ENCODE measurements at places on chromosomes 4 and X.

- no peak for DNase-seq
Measured at GRCh38 chr4:88751258-88752075, 53.8 kb upstream of the NAP1L5 start.

DNA sequence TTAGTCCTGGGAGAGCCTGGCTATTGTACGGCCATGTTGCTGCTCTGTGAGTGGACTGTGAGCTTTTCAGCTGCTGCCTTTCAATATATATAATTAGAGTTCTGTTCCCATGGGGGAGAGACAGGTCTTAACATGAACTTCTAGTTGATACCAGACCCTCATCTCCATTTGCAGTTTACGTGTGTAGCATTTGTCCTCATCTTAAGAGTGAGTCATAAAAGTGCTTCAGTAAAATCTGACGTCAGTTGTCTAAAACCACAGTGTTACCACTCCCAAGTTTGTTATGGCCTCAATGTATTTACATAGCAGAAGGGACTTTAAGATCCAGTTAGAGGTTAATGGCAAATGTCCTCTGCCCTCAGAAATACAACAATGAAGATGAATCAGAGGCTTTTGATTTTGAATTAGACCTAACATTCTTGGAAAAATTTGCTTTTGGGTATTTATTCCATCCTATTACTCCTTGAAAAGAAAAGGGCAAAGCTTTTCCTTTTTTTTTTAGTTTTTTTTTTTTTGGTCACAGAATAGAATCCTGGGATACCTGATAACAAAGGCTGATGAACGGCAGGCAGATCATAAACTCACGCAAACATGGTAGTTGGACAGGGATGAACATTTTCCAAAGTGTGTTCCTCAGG is 38.6 kb downstream of the PHOX2B start:
- no peak for DNase-seq

GRCh38 chr4:73852771-73853170 is 325 bp upstream of the PF4V1 start:
- no peak for DNase-seq

DNA sequence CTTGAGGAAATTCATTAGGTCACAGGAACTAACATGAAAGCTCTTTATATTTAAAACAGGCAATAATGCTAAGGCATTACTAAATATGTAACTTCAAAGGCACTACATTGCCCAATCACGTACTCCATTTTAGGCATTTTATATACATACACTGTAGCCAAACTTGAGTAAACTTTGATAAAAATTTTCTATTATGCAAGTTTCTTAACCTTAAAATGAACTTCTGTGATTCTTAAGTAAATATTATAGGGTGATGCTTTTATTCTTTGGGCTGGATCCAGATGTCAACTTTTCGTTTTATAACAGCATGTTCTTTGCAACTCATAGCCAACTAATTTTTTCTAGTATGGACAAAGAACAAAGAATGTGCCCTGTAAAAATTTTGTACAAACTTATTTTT is 28.3 kb upstream of the MAP9 start:
- DNase-seq: no peak

DNA sequence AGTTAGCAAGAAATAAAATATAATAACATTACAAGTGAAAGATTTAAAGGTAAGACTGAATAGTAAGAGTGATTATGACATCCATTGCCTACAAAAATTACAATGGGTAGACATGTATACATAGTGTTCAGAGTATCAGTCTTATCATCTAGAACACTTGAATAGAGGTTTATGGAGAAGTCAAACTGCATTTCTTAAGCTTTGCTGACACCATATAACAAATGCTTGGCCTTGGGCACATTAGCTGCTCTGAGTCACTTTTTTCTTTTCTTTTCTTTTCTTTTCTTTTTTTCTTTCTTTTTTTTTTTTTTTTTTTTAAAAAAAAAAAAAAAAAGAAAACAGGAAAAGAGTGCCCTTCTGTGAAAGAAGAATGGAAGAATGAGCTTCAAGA is 220.0 kb downstream of the SPCS3 start:
- no peak for DNase-seq

Measured in suppressor macrophage (primary cell).